Stimulated activated CD4-positive, alpha-beta T cell treated with anti-CD3 and anti-CD28 coated beads, Interleukin-1b, Interleukin-23, amount 100 ng/mL, for 48 hours (primary cell): ENCODE measurements at places on chromosomes 3 and 15.

- DNase-seq, result no peak
Observed at GRCh38 chr3:130748981-130749380, 2.4 kb upstream of the PIK3R4 start.

GRCh38 chr3:145798696-145799537, 362.1 kb downstream of the PLOD2 start:
- no peak for DNase-seq

DNA sequence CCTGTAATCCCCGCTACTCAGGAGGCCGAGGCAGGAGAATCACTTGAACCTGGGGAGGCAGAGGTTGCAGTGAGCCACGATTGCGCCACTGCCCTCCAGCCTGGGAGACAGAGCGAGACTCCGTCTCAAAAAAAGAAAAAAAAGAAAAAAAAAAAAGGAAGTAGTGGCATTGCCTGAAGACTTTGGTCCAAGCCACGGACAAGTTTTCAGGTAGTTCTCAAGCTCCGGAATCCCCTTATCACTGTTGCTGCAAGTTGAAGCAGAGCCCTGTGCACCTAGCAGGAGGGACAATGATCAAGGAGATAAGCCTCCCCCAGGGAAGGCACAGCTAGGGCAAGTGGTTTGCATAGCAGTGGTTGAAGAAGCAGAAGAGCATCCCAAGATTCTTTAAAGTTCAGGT, 97.6 kb downstream of the MEX3B start:
- no peak for DNase-seq

DNA sequence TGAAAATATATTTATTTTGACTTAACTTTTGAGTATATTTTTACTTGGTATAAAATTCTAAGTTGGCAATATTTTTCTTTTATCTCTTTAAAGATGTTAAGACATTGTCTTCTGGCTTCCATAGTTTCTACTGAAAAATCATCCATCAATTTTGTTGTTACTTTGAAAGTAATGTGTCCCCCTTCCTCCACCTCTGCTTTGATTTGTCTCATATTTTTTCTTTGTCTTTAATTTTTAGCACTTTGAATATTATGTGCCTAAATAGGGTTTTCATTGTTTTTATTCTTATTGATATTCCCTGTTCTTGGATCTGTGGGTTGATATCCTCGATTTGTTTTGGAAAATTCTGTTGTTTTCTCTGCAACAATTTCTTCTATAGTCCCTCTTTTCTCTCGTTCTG, 157.4 kb downstream of the CD47 start:
- DNase-seq, result no peak

DNA sequence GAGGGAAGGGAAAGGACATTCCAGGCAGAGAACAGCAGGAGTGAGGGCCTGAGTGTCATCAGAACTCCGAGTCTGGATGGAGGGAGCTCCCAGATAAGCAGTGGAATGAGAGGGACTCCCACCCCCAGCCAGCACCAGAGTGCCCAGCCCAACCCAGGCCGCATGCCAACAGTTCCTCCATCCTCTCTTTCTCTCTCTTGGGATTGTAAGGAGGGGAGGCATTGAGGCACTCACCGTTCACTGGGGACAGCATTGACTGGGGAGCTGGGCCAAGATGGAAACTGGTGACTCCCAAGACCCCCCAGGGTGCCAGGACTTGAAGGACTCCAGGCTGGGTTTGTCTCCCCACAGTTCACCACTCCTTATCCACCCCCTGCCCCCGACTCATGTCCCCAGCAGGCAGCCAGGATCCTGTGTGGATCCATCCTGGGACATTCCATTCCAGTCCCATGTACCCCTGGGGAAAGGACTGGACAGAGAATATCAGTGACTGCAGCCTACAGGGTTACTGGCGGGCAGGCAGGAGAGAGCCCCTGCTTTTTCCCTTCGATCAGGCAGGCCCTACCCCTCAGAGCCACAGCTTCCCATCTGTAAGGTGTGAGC, 15.7 kb downstream of the PTH1R start:
- no peak for DNase-seq

DNA sequence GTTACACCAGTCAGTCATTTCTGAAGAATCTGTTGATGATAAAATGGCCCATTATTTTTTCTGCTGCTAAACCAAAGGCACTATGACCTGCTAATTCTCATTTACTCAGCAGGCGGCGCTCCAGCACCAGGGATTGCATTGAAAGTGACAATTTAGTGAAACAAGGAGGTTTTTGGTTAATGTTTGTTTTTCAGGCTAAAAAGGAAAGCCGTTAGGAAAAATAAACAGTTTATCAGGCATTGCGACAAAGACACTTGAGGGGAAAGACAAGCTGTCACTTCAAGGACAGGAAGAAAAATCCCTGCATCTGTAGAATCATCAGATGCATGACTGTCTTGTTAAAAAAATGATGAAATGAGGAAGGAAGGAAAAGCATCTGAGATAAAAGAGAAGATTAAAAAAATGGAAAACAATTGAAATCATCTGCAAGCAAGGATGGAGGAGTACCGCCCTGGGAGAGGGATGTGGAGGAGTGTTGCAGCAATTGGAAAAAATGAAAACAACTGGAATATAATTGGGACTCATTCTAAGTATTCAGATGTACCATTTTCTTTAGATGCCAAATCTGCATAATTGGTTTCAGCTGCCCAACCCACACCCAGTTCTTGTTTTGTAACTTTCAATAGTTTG, 54.0 kb downstream of the NR1D2 start:
- peak; percentile 70 for DNase-seq

- no peak for DNase-seq
Observed at GRCh38 chr3:82685761-82686160, 924.3 kb upstream of the GBE1 start.

DNA sequence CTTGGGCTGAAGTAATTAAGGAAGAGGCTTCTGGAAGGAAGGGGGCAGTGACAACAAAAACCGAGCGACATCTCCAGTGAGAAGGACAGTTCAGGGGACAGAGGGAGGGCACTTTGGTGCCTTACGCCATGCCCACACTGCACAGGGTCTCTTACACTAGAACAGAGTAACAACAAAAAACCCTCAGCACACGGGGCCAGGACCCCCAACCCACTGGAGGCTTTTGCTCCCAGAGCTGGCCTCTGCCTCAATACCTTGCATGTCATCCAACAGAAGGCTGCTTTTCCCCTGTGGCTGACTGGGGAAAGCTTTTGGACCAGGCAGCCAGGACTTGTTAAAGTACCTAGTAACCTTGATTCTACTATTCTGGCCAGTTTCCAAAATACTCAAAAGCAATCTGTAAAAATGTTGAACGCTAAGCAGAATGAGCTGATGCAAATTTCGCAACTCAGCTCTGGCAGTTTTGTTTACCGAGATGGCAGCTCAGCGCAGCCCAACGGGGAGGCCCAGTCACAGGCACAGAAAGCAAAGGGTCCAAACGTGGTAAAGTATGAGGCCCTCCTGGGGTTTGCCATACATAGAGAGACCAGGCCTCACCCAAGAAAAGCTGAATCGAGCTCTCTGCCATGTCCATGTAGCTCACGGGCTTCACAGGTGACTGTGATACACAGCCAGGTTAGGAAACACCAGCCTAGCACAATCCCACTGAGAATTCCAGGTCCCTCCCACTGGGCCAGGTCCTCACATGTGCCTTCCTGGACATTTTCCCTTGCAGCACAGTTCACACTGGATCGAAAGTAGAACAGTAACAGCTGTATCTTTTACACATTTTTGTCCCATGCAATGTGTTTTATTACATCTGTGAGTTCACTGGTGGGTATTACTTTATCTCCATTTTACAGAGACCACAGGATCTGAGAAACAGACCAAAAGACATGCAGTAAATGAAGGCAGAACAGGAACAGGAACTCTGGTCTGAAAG, 6.0 kb downstream of the CHCHD4 start:
- DNase-seq, result no peak

GRCh38 chr3:179867961-179868360, 168.8 kb downstream of the PEX5L start:
- no peak for DNase-seq

- no peak for DNase-seq
Observed at GRCh38 chr3:153889905-153890334, 231.3 kb upstream of the ARHGEF26 start.

- no peak for DNase-seq
Observed at GRCh38 chr15:70762469-70763119, 764 bp downstream of the UACA start.

- no peak for DNase-seq
Observed at GRCh38 chr3:17412950-17413530, 329.4 kb downstream of the TBC1D5 start.

- no peak for DNase-seq
Observed at GRCh38 chr3:117355566-117355965, 646.0 kb downstream of the TUSC7 start.

DNA sequence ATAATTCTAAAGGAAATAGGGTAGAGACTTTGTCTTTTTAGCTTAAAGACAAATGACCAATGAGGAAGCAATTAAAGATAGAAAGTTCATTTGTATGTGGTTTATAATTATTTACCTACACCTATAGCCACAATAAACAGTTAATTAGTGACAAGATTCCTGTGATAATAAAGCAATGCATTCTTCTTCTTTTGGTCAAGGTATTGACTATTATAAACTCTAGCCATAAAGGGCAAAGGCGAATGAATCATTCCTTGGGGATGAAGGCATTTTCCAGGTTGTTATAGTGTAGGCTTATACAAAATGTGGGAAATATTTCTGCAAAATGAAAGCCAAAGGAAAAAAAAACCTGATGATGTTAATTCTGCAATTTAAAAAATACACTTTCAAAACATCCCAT, 115.4 kb downstream of the PLD1 start:
- DNase-seq, result no peak

DNA sequence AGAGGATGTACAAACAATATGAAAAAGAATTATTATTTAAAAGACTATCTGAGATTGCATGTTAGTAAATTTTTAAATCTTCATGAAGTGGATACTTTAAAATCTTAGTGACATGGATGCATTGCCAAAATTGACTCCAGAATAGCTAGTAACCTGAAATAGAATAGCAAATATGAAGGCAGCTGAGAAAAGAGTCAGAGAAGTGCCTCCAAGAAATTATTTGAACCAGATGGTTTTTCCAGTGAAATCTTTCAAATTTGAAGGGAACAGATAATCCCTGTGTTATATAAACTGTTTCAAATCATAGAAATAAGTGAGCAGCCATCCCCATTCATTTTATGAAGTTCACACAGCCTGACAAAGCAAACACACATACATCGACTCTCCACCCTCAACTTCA, 29.6 kb downstream of the FSIP1 start:
- DNase-seq, result no peak

- no peak for DNase-seq
Observed at GRCh38 chr3:176479248-176479647, 718.0 kb downstream of the TBL1XR1 start.

DNA sequence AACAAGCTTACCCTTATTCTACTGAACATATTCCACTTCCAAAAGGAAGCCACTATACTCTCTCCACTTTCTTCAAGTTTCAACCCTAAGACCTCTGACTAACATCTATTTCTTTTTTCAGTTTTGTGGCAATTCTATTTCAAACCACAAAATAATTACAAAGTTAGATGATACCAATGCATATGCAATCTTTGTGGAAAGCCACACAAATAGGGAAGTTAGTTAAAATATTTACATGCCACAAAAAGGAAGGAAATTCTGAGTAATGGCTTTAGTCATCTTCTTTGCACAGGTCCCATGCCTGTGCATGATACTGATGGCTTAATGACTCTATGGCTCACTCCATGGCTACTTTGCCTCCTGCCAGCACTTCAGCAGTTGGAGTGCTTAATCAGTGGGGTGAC, 57.0 kb upstream of the MCTP2 start:
- peak; percentile 5 for DNase-seq

DNA sequence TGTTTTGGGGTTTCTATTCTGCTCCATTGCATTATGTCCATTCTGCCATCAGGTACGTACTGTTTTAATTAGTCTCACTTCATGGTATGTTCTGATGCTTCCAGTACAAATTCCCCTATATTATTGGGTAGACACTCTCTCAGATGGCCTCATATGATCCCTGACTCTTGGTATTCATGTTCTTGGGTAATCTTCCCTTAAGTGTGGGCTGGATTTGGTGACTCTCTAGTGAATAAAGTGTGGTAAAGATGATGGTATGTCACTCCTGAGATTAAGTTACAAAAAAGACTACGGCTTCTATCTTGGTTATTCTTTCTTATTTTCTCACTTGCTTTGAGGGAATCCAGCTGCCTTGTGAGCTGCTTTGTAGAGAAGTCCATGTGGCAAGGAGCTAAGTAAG, 89.6 kb upstream of the TBC1D5 start:
- no peak for DNase-seq

DNA sequence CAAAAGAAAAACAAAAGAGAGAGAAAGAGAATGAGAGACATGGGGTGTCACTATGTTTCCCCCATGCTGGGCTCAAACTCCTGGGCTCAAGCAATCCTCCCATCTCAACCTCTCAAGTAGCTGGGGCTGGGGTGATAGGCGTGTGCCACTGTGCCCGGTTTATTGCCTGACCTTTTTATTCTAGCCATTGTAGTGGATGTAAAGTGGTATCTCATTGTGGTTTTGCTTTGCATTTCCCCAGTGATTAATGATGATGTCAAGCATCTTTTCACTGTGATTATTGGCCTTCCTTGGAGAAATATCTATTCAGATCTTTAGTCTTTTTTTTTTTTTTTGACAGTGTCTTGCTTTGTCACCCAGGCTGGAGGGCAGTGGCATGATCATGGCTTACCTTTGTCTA, 37.7 kb upstream of the GK5 start:
- no peak for DNase-seq

GRCh38 chr3:191141728-191142127, 57.3 kb upstream of the OSTN start:
- no peak for DNase-seq

GRCh38 chr15:36469311-36469966, 110.0 kb upstream of the CDIN1 start:
- DNase-seq, result no peak

DNA sequence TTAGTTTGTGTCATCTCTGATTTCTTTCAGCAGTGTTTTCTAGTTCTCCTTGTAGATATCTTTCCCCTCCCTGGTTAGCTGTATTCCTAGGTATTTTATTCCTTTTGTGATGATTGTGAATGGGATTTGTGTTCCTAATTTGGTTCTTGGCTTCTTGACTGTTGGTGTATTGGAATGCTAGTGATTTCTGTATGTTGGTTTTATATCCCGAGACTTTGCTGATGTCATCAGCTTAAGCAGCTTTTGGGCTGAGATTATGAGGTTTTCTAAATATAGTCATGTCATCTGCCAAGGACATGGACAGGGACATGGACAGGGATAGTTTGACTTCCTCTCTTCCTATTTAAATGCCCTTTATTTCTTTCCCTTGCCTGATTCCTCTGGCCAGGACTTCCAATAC, 35.8 kb downstream of the MYO9A start:
- no peak for DNase-seq

- no peak for DNase-seq
Observed at GRCh38 chr3:78048698-78049097, 1008.8 kb downstream of the ROBO2 start.

DNA sequence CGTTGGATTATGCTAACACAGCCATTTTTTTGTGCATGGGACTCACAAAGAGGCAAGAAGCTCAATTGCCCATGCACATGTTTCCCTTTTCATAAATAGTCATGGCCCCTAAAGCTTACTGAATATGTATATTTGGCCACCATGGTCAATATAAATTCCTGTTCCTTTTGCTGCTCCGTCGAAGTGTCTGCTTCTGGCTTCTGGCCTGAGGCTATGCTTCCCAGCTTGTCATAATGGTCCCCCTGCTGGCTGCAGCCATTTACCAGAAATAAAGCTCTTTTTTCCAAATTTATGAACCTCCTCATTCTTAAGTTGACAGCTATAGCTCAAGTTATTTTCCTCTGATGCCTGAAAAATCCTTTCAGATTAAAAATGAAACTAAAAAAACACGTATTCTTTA, 602.1 kb downstream of the VGLL3 start:
- DNase-seq, result no peak

GRCh38 chr3:150170852-150171520, 200.3 kb upstream of the PFN2 start:
- DNase-seq, result no peak

GRCh38 chr15:80977627-80978036, 12.0 kb downstream of the MESD start:
- peak; percentile 28 for DNase-seq
